Vein endothelial cell (primary cell): ENCODE measurements at places on chromosomes 4 and X. TPM values are rescaled to one million over a fixed set of nuclear protein-coding genes. Genes with fewer than 3 reads are reported as not detected.

Gene UGT8
- total RNA-seq: not detected in 2 replicates

Gene GSX2
- not detected in 2 replicates for total RNA-seq

Gene XAGE3
- not detected in 2 replicates for total RNA-seq

Gene RAP1GDS1
- 59.8 and 77.6 TPM in 2 replicates for total RNA-seq

Gene GAB3
- 9.4 and 18.0 TPM in 2 replicates for total RNA-seq

Gene ADAM29
- total RNA-seq: not detected in 2 replicates

Gene CDKL2
- total RNA-seq: 0.29 and 0.65 TPM in 2 replicates

Gene BEX3
- 111 and 178 TPM in 2 replicates for total RNA-seq

Gene SOD3
- total RNA-seq: not detected in 2 replicates

Gene CXCL6
- total RNA-seq: 0.10 and 0.33 TPM in 2 replicates

Gene PRKG2
- under 0.01 TPM in 1 of 2 replicates, not detected in the other for total RNA-seq

Gene VCX
- total RNA-seq: not detected in 2 replicates

Gene EVC
- total RNA-seq: 13.5 and 19.3 TPM in 2 replicates

Gene PLK4
- 5.2 and 13.3 TPM in 2 replicates for total RNA-seq

Gene LRCH2
- 4.9 and 5.0 TPM in 2 replicates for total RNA-seq

Gene SPANXB1
- total RNA-seq: not detected in 2 replicates

Gene FHIP1A
- total RNA-seq: 1.1 and 3.9 TPM in 2 replicates

Gene SRPX2
- 39.4 and 129 TPM in 2 replicates for total RNA-seq

Gene SLC25A6
- 381 and 408 TPM in 2 replicates for total RNA-seq

Gene ASB5
- not detected in 2 replicates for total RNA-seq

Gene CT83
- total RNA-seq: not detected in 2 replicates

Gene PDE6B
- total RNA-seq: 1.5 and 4.2 TPM in 2 replicates

Gene APLN
- total RNA-seq: 237 and 274 TPM in 2 replicates

Gene UGT2B10
- not detected in 2 replicates for total RNA-seq
